Activated naive CD4-positive, alpha-beta T cell treated with anti-CD3 and anti-CD28 coated beads for 36 hours (primary cell): ENCODE measurements at places on chromosomes 2 and 18. TPM values are rescaled to one million over a fixed set of nuclear protein-coding genes. Genes with fewer than 3 reads are reported as not detected.

STARD6 gene
- not detected for total RNA-seq

CIAO1 gene
- 59.9 TPM for total RNA-seq

ZNF521 gene
- total RNA-seq: not detected

ZSCAN30 gene
- 14.3 TPM for total RNA-seq

ARHGAP28 gene
- not detected for total RNA-seq

MYO5B gene
- 0.12 TPM for total RNA-seq

MAB21L4 gene
- not detected for total RNA-seq

ASB18 gene
- total RNA-seq: not detected

TLX2 gene
- 0.10 TPM for total RNA-seq

CNGA3 gene
- total RNA-seq: not detected

ICOS gene
- 211 TPM for total RNA-seq

FSHR gene
- not detected for total RNA-seq

CD302 gene
- total RNA-seq: 0.35 TPM

SERPINB12 gene
- total RNA-seq: not detected

TNFRSF11A gene
- total RNA-seq: 3.5 TPM

FER1L5 gene
- not detected for total RNA-seq

GRCh38 chr2:16406496-16407289 lies 258.9 kb downstream of the CYRIA start:
- H3K4me1 ChIP-seq: no peaks in the 10 kb centered on the region
- no peaks in the 10 kb centered on the region for H3K36me3 ChIP-seq
- peaks cover 2% of the 10 kb centered on the region for H3K27me3 ChIP-seq
- H3K27ac ChIP-seq: no peak overlapping the region
- no peak overlapping the region for H3K4me3 ChIP-seq

DNA sequence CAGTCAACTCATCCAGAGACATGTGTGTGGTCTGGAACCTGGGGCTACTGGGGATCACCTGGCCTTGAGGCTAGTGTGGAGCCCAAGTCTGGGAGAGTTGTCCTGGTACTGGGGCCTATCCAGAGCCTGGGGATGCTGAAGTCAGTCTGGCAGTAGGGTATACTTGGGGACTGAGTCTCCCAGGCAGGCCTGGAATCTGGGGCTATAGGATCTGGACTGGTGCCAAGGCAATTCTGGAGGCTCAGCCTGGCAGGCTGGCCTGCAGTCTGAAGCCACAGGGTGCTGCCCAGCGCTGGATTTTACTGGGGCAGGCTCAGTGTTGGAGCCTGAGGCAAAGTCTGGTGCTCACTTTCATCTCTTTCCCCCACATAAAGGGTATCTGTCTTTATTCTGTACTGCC lies 46.5 kb downstream of the AQP4 start:
- H3K4me1 ChIP-seq: no peaks in the 10 kb centered on the region
- DNase-seq: no peak
- H3K4me3 ChIP-seq: no peak overlapping the region
- H3K36me3 ChIP-seq: no peaks in the 10 kb centered on the region
- H3K27ac ChIP-seq: no peak overlapping the region

DNA sequence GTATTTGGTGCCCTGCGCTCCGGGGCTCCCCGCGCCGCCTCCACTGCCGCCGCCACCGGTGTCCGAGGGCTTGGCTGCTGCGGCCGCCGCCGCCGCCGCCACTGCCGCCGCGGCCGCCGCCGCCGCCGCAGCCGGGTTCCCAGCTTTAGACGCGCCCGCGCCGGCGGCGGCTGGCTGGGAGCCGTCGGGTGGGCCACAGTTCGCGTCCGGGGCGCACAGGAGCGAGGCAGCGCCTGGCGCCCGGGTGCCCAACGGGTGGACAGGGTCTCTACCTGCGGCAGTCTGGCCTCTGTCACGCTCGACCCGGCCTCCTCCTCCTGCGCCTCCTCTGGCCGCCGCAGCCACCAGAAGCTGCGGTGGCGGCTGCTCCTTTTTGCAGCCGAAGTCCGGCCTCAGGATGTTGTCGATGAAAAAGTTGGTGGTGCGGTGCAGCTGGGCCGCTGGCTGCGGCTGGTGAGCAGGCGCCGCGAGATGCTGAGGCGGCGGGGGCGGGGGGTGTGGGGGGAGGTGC lies 951 bp downstream of the EN1 start:
- H3K4me3 ChIP-seq: peak overlapping the region; percentile 42
- DNase-seq: no peak
- H3K36me3 ChIP-seq: no peaks in the 10 kb centered on the region
- peaks cover 74% of the 10 kb centered on the region for H3K27me3 ChIP-seq
- H3K4me1 ChIP-seq: peaks cover 34% of the 10 kb centered on the region
- H3K27ac ChIP-seq: no peak overlapping the region

- H3K4me1 ChIP-seq: peaks cover 15% of the 10 kb centered on the region
- no peaks in the 10 kb centered on the region for H3K36me3 ChIP-seq
- no peak overlapping the region for H3K27ac ChIP-seq
- peaks cover 22% of the 10 kb centered on the region for H3K27me3 ChIP-seq
- DNase-seq: no peak
Observed at GRCh38 chr2:230896346-230897115, 28.5 kb downstream of the GPR55 start.

DNA sequence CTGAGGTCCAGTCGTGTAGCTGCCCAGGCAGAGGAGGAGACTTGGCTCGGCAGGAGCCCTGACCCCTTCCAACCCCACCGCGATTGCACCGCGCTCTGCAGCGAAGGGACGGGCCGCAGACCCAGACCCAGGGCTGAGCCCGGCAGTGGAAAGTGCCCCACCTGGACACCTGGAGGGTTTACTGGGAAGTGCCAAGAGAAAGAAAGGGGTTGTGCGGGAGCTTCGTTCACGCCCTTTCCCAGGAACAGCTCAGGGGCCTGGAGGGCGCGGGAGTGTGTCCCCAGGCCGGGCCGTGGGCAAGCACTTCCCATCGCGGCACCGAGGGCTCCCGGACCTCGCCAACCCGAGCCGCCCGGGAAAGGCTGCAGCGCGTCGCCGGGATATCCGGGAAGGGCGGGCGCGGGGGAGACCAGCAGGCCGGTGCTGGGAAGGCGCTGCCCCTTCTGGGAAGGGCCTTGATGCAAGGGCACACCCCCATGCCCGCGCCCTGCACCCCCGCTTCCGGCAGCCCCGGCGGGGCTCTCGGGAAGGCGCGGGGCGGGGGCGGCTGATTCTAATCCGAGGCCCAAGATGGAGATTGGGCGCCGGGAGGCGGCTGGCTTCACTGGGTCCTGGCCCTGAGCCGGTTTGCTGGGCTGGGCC lies 36.1 kb upstream of the MRPL33 start:
- H3K27ac ChIP-seq: peak overlapping the region; percentile 65
- H3K36me3 ChIP-seq: no peaks in the 10 kb centered on the region
- peak; percentile 82 for DNase-seq
- H3K27me3 ChIP-seq: no peaks in the 10 kb centered on the region
- peak overlapping the region; percentile 66 for H3K4me3 ChIP-seq
- H3K4me1 ChIP-seq: peaks cover 18% of the 10 kb centered on the region

GRCh38 chr2:111119822-111120252 lies 877 bp upstream of the BCL2L11 start:
- peaks cover 15% of the 10 kb centered on the region for H3K36me3 ChIP-seq
- no peak overlapping the region for H3K27ac ChIP-seq
- H3K27me3 ChIP-seq: peaks cover 22% of the 10 kb centered on the region
- H3K4me3 ChIP-seq: peak overlapping the region; percentile 61

DNA sequence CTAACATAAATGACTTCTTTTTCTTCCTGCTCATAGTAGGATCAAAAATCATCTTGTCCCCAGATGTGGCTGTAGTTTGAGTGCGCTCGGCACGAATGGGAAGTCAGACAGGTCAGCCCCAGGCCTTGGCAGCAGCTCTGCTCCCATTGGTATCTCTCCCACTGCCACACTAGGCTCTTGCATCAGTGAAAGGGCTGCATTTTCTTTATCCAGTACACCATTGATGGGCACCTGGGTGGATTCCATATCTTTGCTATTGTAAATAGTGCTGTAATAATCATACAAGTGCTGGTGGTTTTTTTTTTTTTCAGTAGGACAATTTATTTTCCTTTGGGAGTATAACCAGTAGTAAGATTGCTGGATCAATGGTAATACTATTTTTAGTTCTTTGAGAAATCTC lies 865.5 kb downstream of the CCDC85A start:
- no peak overlapping the region for H3K4me3 ChIP-seq
- H3K36me3 ChIP-seq: no peaks in the 10 kb centered on the region
- no peak overlapping the region for H3K27ac ChIP-seq
- no peaks in the 10 kb centered on the region for H3K4me1 ChIP-seq
- H3K27me3 ChIP-seq: no peaks in the 10 kb centered on the region

- H3K36me3 ChIP-seq: peaks cover 2% of the 10 kb centered on the region
- H3K27me3 ChIP-seq: no peaks in the 10 kb centered on the region
- H3K4me1 ChIP-seq: peaks cover 10% of the 10 kb centered on the region
- DNase-seq: no peak
Observed at GRCh38 chr2:233209533-233210171, 41.8 kb upstream of the ATG16L1 start.

DNA sequence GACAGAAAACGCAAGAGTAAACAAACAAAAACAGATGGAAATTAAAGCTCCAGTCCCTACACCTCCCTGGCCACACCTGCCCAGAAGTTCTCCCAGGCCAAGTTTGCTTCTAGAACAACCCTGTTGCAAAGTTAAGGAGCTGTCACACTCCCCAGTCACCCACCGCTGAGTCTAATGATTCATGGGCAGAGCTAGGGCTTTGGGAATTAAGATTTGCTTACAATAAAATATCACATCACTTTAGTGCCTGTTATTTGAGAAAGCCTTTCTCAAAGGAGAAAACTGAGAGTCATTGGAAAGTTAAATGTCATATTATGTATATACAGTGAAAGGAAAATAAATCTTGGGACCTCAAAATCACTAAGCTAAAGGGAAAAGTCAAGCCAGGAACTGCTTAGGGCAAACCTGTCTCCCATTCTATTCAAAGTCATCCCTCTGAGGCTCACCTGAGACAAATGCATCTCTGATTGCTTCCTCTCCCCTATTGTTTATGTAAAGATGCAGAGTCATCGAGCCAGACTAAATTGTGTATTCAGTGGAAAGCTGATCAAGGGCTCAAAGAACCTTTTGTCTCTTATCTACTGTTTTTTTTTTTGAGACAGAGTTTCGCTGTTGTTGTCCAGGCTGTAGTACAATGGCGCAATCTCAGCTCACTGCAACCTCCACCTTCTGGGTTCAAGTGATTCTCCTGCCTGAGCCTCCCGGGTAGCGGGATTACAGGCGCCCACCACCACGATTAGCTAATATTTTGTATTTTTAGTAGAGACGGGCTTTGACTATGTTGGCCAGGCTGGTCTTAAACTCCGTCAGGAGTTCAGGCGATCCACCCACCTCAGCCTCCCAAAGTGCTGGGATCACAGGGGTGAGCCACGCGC lies 2.8 kb downstream of the CRYGB start:
- H3K4me1 ChIP-seq: no peaks in the 10 kb centered on the region
- no peak overlapping the region for H3K4me3 ChIP-seq
- H3K36me3 ChIP-seq: no peaks in the 10 kb centered on the region
- H3K27ac ChIP-seq: no peak overlapping the region

DNA sequence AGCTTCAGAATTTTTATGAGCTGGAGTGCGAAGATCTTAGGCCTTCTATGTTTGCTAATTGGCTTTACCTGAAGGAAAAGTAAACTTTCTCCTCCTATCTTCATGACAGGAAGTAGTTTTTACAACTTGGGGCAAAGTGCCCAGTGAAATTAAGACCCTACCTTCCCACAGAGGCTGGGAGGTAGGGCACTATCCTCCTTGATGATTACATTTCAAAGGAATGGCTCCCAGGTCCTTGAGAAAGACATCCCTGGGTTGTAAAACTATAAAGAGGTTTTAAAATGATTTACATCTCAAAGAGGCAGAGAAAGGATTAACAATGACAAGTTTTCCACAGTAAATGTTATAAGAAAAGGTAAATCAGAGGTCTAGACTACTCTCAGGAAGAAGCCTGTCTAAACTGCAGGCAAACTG lies 155.8 kb downstream of the CDH7 start:
- no peaks in the 10 kb centered on the region for H3K27me3 ChIP-seq
- H3K4me3 ChIP-seq: no peak overlapping the region
- no peak overlapping the region for H3K27ac ChIP-seq
- H3K36me3 ChIP-seq: no peaks in the 10 kb centered on the region
- H3K4me1 ChIP-seq: no peaks in the 10 kb centered on the region

GRCh38 chr18:79305911-79306310 lies 89.8 kb upstream of the NFATC1 start:
- no peak overlapping the region for H3K4me3 ChIP-seq
- H3K36me3 ChIP-seq: peaks cover 30% of the 10 kb centered on the region
- H3K4me1 ChIP-seq: no peaks in the 10 kb centered on the region
- no peak for DNase-seq
- no peaks in the 10 kb centered on the region for H3K27me3 ChIP-seq

- peaks cover 27% of the 10 kb centered on the region for H3K36me3 ChIP-seq
- H3K4me3 ChIP-seq: peak overlapping the region; percentile 82
- peak overlapping the region; percentile 95 for H3K27ac ChIP-seq
Observed at GRCh38 chr18:13465476-13465875, 246.9 kb downstream of the LDLRAD4 start.

- H3K36me3 ChIP-seq: no peaks in the 10 kb centered on the region
- no peak overlapping the region for H3K4me3 ChIP-seq
- peaks cover 5% of the 10 kb centered on the region for H3K4me1 ChIP-seq
- H3K27me3 ChIP-seq: peaks cover 41% of the 10 kb centered on the region
Observed at GRCh38 chr2:217216316-217216715, 356.5 kb upstream of the TNP1 start.

GRCh38 chr18:77940566-77940965 lies 690.9 kb downstream of the GALR1 start:
- H3K27ac ChIP-seq: no peak overlapping the region
- no peaks in the 10 kb centered on the region for H3K36me3 ChIP-seq
- peaks cover 5% of the 10 kb centered on the region for H3K27me3 ChIP-seq
- DNase-seq: no peak
- no peak overlapping the region for H3K4me3 ChIP-seq
- no peaks in the 10 kb centered on the region for H3K4me1 ChIP-seq

DNA sequence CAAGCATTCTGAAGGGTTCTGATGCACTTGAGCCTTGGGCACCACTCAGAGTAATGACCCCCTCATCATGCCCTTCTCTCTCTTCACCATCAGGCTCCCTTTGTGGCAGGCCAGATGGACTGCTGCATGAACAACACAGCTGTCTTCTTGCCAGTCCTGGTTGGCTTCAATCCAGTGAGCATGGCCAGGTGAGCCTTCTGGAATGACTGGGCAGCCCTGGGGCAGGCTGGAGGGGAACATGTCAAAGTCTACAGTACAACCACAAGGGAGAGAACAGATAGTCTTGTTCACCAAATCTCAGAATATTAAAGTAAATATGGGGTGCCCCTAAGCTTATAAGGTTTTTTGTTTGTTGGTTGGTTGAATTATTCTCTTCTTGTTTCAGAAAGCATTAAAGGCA lies 4.4 kb downstream of the GCKR start:
- H3K4me3 ChIP-seq: no peak overlapping the region
- H3K27me3 ChIP-seq: peaks cover 13% of the 10 kb centered on the region
- no peak for DNase-seq
- H3K36me3 ChIP-seq: no peaks in the 10 kb centered on the region
- no peak overlapping the region for H3K27ac ChIP-seq

- no peak overlapping the region for H3K4me3 ChIP-seq
- no peaks in the 10 kb centered on the region for H3K4me1 ChIP-seq
- no peak for DNase-seq
- H3K36me3 ChIP-seq: no peaks in the 10 kb centered on the region
- H3K27me3 ChIP-seq: no peaks in the 10 kb centered on the region
Observed at GRCh38 chr2:45331410-45331786, 279.7 kb downstream of the SRBD1 start.

- H3K4me1 ChIP-seq: no peaks in the 10 kb centered on the region
- no peak overlapping the region for H3K4me3 ChIP-seq
- no peak for DNase-seq
- peaks cover 4% of the 10 kb centered on the region for H3K27me3 ChIP-seq
- H3K27ac ChIP-seq: no peak overlapping the region
Observed at GRCh38 chr2:126858436-126858835, 40.3 kb upstream of the TEX51 start.

GRCh38 chr2:40255103-40255502 lies 196.8 kb downstream of the SLC8A1 start:
- DNase-seq: no peak
- no peaks in the 10 kb centered on the region for H3K36me3 ChIP-seq
- no peak overlapping the region for H3K27ac ChIP-seq
- H3K4me1 ChIP-seq: no peaks in the 10 kb centered on the region
- no peak overlapping the region for H3K4me3 ChIP-seq
- no peaks in the 10 kb centered on the region for H3K27me3 ChIP-seq
